ENCODE measurements at places on chromosomes 5 and 9.

DNA sequence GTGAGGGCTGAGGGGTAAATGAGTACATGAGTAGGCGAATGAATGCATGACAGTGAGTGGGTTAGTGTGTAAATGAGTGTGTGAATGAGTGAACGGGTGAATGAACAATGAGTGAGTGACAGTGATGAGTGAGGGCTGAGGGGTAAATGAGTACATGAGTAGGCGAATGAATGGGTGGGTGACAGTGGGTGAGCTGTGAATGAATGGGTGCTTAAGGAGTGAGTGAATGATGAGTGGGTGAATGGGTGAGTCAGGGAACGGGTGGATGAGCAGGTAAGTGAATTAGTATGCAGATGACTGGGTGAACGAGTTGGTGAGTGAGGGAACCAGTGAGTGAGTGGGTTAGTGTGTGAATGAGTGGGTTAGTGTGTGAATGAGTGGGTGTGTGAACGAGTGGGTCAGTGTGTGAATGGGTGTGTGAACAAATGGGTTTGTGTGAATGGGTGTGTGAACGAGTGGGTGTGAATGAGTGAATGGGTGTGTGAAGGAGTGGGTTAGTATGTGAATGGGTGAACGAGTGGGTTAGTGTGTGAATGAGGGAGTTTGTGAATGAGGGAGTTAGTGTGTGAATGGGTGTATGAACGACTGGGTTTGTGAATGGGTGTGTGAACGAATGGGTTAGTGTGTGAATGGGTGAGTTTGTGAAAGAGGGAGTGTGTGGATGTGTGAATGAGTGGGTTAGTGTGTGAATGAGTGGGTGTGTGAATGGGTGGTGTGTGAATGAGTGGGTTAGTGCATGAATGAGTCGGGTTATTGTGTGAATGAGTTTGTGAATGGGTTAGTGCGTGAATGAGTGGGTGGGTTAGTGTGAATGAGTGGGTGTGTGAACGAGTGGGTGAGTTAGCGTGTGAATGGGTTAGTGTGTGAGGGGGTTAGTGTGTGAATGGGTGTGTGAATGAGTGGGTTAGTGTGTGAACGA lies 32.9 kb downstream of the NKD2 start:
- DNase-seq, result no peak

DNA sequence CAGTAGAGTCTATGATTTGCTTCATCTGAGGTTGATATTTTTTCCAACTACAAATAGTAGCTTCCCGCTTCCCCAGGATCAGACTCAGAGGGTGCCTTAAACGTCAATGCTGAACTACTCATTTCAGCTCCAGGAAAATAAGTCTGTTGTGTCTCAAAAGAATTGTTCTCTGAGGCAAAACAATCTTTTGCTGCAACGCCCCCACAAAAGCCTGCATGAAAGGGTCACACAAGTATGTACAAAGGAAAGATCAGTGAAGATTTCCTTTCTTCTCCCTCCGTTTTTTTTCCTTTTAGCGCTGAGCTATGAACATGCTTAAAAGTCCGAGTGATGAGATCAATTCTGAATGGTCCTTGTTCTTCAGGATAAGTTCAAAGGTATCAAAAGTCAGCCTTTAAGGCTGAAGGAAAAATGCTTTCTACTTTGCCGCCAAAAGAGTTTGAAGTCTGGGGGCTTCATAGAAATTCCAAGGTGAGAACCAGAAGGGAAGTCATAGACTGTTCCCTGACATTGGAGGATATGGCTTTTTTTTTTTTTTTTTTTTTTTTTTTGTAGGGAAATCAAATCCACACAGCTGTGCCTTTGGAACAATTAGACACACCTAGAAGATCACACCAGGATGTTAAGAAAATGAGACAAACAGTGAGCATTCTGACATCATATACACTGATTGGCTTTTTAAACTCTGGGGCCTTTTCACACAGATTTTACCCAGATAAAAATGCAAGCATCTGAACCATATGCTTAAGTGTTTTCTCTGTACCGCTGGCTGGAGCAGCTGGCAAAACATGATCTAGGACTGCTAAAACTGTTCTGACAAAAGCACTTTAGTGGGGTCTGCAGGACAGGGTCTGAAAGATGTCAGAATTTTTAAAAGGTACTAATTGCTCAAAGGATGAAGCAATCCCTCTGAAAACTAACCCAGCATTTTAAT lies 329.3 kb downstream of the ENC1 start:
- DNase-seq, result no peak

DNA sequence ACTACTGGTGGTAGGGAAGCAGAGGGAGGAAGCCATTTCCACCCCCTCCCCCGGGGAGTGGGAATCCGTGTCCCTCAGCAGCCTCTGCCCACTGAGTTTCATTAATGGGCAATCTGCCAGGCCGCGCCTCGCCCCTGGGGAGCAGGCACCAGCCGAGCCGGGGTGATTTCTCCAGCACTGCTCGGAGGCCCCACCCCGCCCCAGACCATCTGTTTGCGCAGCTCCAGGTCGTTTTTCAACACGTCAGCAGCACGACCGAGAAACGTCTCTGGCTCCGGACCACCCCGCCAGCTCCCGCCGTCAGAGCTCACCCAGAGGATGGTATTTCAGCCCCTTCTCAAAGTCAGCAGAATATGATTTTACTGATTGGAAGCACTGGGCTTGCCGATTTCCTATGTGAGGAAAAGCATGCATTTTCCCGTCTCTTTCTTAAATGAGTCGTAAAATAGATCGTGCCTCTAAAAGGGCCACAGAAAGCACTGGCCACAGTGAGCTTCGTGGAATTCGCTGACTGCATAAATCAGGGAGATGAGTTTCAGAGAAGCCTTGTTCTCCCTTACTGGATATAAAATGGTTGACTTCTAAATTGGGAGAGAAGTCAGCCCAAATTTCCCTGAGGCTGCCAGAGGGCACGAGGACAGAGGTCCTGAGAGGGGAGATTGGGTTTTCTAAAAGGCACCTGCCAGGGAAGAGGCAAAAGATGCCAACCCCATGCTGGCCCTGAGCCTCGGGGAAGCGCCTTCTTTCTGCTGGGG lies 47.0 kb downstream of the OLFM1 start:
- DNase-seq, result no peak

DNA sequence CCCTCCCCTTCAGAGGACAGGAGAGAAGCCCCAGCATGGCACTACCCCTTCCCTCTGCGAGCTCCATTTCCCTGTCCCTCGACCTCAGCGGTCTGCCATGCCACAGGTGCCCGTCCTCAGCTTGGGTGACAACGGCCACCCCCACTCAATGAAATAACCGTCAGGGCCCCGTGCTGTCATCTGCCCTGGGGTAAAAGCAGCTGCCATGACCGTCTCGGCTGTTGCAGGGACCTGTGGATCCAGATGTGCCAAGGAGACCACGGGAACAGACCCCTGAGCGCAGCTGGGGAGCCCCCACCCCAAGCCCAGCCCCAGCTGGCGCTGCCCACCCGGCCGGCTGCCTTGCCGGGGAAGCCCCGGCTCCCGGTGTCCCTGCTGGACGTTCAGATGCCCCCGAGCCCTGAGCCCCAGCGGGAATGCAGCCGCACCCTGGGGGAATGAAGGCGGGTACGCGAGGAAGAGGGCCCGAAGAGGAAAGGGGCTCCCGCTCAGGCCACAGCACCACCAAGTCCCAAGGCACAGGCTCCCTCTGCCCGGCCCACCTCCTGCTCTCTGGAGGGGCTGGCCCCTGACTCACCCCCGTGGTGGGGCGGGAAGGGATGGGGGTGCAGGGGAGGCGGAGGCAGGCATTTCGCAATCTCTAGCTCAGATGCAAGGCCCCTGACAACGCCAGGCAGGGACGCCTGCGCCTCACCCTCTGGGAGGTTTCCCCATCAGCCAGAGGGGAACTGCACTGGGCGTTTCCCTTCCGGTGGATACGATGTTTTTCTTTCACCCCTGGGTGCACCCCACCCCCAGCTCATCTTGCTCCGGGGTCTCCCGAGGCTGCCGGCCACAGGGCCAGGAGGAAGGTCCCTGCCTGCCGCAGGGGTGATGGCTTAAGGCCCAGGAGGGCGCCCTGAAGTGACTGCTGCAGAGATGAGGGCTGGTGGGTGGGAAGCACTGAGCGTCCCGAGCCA lies 49.2 kb downstream of the NACC2 start:
- DNase-seq, result no peak

GRCh38 chr5:69432412-69433206 lies 17.7 kb downstream of the MARVELD2 start:
- no peak for DNase-seq

GRCh38 chr9:127706836-127707241 lies at the start of gene CFAP157:
TSS of gene CFAP157 (plus strand) at chr9:127706988. CDS start at chr9:127707032, 44 bp downstream.
- DNase-seq, result no peak

GRCh38 chr5:153792305-153792704 lies 246.4 kb downstream of the FAM114A2 start:
- DNase-seq, result no peak

DNA sequence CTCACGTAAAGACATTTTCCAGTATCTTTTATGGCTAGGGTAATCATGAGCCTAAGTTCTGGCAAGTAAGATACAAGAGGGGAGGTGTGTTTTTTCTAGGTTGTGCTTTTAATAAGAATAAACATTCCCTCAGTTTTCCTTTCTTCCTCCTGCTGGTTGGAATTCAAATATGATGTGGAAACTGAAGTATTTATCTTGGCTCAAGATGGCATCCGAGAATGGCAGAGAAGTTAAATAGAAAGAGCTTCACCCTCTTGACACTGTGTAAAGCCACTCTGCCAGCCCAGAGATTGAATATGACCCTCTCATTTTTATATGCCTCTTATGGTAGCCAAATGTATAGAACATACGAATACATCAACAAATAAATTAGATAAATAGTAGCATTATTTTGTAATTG lies 438.4 kb downstream of the ISL1 start:
- no peak for DNase-seq
